Activated CD4-positive, alpha-beta T cell treated with anti-CD3 and anti-CD28 coated beads for 36 hours (primary cell): ENCODE measurements at places on chromosomes 6 and 20.
A peak's percentile ranks its signal among the peaks of the same experiment; 100 is the strongest.

DNA sequence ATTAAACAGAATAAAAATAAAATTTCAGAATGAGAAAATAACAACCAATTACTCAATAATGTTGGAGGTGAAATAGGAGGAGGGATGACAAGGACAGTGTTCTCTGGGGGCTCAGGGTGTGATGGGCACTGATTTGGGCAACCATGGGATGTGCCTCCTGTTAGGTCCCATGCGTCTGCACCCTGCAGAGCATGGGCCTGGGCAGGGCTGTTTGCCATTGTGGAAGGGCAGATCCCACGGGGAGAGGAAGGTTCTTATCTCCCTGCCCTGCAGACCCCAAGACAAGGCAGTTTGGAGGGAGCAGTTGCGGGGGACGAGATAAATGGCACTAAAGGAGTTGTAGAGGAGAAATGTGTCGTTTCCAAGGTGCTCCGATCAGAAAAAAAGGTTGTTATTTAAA lies 206.3 kb downstream of the THBS2 start:
- DNase-seq = no peak

DNA sequence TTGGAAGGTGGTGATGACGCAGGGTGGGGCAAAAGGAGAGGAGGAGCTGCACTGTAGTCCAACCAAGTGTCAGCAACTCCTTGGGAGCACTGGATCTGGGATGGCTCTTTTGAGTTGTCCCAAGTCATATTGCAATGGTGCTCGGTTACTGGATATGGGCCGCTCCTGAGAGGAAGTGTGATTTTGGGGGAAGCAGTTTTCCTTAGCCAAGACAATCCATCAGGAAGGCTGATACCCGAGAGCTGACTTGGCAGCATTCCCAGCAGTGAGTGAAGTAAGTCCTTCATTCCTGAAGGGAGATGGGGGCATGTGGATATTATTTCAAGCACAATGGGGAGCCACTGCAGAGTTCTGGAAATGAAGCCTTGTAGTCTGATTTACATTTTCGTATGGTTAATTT lies 354.1 kb downstream of the RFPL4B start:
- DNase-seq = no peak

- no peak for DNase-seq
These were observed 60.2 kb downstream of the SCML4 start for GRCh38 chr6:107763946-107764345.

DNA sequence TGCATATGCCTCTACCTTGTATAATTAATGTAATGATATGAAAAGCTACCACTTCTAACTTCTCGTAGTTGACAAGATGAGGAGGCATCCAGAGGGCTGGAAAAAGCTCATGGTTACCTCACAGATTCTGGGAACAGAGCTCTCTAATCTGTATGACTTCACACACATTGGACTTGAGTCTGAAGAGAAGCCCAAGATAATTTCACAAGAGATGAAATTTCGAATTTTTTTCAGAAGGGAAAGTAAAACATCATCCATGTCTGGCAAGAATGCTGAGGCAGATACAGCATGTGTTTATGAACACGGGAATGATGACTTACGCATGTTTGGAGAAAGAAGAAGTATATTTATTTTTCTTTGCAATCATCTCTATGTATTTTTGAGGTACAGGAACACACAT lies 141.8 kb upstream of the TENT5A start:
- no peak for DNase-seq

DNA sequence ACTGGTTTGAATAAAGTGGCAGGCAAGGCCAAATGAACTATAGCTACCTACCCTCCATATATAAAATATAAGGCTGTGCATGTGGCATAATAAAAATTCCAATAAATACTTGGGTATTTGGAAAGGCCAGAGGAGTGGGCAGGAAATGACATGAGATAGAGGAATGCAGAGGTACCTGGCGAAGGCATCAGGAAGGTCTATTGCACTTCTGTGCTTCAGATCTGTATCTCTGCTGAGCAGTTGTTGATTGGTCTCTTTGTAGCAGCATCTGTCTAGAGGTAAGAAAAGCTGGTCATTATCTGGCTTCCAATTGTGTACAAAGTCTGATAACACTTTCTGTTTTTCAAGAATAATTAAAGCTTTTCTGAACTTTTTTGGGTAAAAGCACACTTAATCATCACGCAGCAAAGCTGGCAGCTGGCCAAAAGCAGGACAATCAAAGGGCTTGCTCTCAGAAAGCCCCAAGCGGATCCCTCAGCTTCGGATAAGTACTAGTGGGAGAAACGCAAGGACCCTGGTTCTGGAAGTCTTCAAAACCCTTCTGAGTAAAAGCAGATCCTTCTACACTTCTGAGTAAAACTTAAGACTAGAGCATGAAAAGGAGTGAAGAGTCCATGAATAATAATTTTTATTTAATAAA lies 120.1 kb upstream of the TCF21 start:
- DNase-seq = no peak

DNA sequence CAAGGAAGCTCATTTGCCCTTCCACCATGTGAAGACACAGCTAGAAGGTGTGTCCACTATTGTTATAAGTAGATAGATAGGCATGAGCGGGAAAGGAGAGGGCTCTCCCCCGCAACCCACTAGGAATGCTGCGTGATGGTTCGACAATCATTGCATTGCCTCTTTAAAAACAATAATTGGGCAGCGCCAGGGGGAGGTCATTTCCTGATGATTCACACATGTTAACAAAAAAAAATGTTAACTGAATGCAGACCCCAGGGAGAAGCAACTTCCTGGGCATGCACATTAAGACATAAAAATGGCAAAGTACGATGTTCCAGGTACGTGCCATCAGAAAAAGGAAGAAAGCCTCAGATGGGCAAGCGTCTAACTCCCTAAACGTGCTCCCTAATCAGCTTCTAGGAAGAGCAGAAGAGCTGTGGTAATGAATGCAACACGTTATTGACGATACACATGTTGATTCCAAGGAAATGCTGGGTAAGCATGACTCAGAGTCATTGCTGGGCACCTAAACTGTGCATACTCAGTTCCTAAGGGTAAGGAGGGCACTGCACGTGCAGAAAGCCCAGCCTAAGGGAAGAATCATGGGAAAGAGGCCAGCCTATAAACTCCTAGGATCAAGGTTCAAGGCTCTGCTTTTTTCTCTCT lies 113.7 kb downstream of the FAM217A start:
- DNase-seq = no peak

GRCh38 chr6:24382220-24382540 lies 20.6 kb upstream of the MRS2 start:
- DNase-seq = no peak

- no peak for DNase-seq
These were observed 1958.5 kb upstream of the DEFB115 start for GRCh38 chr20:29298759-29299613.

GRCh38 chr6:32152769-32153563 lies 975 bp upstream of the PPT2 start:
- peak; percentile 24 for DNase-seq

GRCh38 chr6:126886106-126886505 lies 232.4 kb upstream of the RSPO3 start:
- DNase-seq = no peak
